SJCRH30 (cell line): ENCODE measurements at places on chromosomes 6 and 20.

- no peak for DNase-seq
Observed at GRCh38 chr20:32205110-32205842, 2.3 kb downstream of the PLAGL2 start.

GRCh38 chr6:162379757-162380409, 347.7 kb downstream of the PRKN start:
- DNase-seq = peak; percentile 56

DNA sequence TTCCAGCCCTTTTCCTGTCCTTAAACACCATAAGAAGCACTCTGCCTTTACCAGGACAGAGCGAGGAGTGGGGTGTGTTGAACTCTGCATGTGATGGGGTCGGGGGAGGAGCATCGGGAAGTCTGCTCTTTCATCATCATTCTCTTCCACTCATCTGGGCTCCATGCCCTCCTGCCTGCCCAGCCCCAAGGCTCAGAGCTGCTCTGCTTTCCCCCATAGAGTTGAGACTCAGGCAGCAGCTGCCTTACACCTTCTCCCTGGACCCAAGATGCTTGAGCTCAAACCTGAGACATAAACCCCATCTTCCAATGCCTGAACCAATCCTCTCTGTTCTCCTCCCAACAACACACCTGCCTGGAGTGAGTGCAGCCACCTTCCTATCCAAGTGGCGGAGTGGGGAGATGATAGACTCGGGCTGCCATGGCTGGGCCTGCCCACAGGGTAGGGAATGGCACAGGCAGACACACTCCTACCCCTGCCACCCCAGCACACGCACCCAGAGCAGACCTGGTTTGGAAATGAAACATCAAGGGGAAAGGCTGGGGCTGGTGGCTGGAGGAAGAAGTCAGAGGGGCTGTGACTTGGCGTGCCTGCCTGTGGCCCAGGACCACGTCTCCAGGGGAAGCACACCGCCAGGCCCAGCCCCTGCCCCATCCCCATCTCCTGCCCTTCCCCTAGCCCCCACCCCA, 28.4 kb downstream of the TFEB start:
- no peak for DNase-seq

- no peak for DNase-seq
Observed at GRCh38 chr6:71478834-71479541, 190.4 kb downstream of the OGFRL1 start.

DNA sequence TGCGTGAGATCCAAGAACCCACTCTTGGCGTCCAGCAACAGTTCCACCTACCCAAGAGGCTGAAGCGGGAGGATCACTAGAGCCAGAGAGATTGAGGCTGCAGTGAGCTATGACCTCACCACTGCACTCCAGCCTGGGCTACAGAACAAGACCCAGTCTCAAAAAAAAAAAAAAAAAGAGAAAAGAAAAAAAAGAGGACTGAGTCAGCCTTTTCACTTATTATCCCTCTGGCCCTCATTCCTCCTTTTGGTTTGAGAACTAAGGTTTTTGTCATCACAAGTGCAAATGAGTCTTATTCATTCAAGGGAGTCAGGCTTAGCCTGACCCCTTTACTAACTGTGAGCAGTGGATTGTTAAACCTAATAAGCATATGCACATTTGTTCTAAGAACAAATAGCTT, 37.9 kb upstream of the JARID2 start:
- DNase-seq = no peak

DNA sequence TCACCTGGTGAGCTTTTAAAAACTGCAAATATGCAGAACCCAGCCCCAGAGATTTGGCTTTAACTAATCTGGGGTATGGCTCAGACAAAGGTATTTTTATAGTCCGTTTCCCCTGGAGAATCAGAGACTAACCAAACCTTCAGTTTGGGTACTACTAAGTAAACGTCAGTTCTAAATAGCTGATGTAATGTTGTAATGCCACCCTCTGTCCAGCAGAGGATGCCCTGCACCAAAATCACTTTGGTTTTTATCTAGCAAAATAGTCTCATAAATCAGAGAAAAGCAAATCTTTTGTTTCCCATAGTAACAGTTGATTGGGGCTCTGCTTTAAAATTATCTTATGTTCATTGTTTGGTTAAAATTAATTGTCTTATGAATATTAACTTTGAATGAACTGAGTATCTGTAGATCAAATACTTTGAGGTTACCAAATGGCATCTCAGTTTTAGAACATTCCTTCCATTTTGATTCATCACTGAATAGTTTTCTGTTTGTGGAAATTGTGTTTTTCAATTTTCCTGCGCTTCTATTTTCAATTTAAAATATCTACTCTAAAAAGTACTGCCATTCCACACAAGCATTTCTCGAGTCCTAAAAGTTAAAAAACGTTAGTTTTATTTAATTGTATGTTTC, 278.3 kb upstream of the PLCB4 start:
- DNase-seq = peak; percentile 10

DNA sequence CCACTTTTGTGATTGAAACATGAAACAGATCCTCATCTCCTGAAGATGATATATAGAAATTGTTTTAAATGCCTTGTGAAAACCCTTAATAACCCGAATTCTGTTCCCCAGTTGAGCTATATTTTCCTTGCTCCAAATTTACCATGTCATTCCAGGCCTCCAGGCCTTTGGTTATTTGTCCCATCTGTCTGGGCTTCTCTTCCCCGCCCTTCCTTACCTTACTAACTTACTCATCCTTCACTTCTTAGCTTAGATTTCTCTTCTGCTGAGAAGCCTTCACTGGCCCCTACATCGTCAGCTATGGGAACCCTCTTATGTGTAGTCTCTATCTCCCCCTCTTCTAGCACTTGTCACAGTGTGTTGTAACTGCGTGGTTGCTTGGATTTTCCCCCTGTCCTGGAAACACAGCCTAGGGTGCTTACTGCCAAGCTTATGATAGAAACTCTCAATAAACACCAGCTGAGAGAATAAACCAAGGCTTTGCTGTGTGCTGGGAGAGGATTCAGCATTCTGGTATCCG, 68.6 kb downstream of the SGK1 start:
- no peak for DNase-seq

- no peak for DNase-seq
Observed at GRCh38 chr20:2820084-2820895, 4.1 kb downstream of the TMEM239 start.

DNA sequence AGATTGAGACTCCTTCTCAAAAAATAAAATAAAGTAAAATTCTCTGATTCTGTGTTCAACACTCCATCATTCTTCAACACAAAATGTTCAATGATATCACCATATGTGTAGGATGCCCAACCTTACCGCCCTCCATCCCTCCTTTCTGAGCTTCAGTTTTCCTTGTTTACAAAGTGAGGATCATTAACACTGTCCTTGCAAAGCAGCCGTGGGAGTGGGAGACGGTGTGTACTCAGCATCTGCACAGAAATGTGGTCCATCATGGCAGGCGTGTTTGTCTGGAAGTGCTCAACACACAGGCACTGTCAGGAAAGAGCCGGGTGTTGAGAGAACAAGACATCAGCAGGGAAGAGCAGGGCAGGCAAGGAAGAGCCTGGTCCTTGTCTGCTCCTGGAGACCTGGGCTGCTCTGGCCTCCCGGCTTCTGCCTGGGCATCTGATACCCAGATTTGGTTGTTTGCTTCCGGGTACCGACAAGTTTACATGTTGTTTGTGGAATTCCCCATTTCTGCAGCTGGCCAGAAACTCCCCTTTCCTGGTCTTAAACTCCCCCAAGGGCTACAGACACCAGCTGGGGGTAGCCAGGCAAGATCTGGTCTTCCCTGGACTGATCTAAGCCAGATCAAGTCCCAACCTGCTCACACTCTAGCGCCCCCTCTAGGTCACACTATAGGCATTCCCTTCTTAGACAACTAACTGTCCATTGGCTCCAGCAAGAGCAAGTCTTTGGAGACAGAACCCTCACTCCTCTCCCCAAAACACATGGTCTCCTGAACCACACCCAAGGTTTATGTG, 26.7 kb upstream of the TTPAL start:
- peak; percentile 39 for DNase-seq

DNA sequence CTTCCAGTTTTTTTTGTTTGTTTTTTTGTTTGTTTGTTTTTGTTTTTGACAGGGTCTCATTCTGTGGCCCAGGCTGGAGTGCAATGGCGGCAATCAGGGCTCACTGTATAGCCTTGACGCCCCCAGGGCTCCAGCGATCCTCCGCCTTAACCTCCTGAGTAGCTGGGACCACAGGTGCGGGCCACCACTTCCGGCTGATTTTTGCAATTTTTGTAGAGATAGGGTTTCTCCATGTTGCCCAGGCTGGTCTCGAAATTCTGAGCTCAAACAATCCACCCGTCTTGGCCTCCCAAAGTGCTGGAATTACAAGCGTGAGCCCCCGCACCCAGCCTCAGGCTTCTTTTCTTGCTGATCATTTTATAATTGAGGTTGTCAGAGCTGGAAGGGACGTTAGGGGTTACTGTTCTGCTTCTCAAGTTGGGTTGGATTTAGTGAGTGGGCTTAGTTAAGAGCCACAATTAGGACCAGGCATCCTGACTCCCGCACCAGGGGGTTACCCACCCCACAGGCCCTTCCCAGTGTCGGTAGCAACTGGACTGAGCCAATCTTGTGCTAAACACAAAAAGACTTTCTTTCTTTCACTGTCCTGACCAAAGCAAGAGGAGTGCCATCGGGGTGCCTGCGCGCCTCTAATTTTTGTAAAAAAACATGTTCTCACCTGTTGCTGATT, 13.1 kb upstream of the ZSCAN9 start:
- DNase-seq = peak; percentile 80

- DNase-seq = no peak
Observed at GRCh38 chr20:15511551-15511950, 1061.7 kb downstream of the KIF16B start.
